ENCODE measurements at places on chromosomes 4 and X.

DNA sequence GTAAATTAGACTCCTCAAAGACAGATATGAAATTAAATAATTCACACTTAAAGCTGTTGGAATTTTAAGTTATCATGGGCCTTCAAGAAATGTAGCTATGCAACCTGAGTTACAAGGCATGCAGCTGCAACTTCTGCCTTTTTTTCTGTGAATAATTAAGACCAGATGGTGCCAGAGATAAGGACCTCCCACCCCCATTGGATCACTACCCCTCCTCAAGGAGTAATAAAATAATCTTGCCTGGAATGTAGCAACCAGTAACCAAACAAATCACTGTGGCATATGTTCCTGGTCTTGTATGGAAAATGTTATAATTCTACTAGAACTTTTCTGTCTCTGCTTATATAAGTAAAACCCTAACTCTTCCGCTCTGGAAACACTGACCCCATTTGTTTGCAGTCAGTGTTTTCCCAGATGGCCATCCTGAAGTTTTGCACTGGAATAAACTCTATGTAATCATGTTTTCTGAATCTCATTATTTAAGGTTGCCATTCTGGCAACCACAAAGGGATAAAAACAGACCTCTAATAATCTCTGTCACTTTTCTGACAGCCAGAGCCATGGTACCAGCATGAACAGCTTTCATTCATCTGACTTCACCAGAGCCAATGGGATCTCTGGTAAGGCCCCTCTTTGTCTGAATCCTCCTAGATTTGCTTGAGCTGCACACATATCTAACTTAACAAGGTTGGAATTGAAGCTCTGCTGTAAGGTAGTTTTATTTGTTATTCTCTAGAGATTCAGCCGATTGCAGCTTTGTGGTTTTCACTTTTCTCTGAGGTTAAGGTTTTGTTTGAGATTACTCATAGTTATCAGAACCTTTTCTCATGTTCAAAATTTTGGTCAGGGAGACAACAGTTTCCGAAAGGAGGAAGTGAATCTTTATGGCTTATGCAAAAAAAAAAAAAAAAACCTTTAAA lies 274.6 kb downstream of the NAF1 start:
- no peak for DNase-seq

DNA sequence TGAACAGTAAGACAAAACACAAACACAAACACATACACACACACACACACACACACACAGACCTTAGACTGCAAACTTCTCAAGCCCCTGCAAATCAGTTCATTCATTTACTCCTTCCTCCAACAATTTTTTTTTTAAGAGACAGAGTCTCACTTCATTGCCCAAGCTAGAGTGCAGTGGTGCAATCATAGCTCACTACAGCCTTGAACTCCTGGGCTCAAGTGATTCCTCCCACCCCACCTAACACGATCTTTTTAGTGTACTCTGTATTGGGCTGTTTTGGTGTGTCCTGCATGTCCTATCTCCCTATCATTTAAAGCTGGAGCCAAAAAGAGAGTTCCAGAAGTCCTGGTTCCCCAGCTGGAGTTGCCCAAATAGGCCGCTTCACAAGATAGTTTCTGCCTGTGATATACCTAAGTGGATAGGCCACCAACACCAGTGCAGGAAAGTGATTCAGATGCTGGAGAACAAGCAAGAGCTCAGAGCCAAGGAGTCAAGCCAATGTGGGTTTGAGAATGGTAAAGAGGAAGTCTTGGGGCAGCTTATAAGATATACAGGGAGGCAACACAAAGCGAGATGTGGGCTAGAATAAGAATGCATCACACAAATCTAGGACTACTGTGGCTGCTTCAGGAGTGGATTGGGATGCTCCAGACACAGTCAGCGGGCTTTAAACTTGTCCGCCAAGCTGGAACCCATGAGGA lies 85.4 kb upstream of the RAPGEF2 start:
- DNase-seq: no peak

GRCh38 chr4:38466401-38466800 lies 197.6 kb upstream of the KLF3 start:
- DNase-seq: no peak

GRCh38 chr4:8308856-8309771 lies 39.6 kb downstream of the HTRA3 start:
- no peak for DNase-seq

- DNase-seq: peak; percentile 35
Measured at GRCh38 chr4:173073939-173074500, 94.6 kb upstream of the GALNT7 start.

- peak; percentile 71 for DNase-seq
Measured at GRCh38 chr4:17758485-17758884, 22.9 kb downstream of the FAM184B start.

DNA sequence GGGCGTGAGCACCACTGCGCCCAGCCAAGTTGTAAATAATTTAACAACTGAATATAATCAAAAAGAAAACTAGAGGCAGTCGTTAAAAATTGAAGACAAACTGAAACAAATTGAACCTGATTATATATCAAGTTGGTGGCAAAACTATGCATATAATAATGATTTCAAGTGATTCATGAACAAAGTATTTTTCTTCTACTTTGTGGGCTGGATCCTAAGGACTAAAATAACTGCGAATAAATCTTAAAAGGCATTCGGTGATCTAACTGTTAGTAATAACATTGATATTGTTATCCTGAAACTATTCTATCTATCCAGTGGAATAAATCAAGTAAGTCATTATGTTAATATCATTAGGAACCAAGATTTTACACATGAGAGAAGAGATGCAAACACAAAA lies 21.2 kb upstream of the USP9X start:
- DNase-seq: no peak

DNA sequence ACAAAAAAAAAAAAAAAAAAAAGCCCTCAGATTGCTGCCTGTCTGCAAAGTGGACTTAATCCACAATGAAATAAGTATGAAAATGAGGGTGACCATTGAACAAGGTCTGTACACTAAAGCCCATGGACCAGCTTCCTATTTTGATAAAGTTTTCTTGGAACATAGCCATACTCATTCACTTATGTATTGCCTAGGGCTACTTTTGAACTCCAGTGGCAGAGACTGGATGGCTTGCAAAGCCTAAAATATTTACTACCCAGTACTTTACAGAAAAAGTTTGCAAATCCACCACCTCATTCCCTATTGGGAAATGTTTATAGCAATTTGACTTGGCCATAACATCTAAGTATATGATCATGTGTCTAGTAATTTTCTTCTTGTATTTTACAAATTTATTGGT lies 481.7 kb downstream of the NAF1 start:
- no peak for DNase-seq

GRCh38 chr4:159150396-159150795 lies 47.5 kb downstream of the RAPGEF2 start:
- no peak for DNase-seq

DNA sequence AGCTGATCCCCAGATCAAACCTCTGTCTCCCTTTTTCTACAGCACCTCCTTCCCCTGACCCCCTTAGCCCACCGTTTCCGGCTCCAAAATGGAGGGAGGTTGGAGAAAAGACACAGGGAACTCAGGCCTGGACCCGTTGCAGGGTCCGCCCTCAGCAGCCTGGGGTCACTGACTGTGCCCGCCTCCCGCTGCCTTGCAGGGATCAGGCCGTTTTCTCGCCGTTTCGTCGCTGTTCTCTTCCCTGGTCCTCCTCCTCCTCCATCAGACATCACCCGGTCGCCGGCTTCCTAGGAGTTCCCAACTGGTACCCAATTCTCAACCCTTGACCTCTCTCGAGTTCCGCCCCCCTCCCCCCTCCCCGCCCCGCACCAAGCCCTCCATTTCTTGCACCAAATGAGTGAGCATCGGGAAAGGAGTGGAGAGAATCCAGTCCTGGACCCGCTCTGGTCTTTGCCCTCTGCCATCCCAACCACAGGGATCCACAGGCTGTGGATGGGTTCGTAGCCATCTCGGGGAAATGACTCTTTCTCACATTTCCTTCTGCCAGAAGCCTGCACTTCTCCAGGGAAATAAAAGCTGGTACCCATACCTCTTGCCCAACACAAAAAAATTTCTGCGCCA lies 493 bp downstream of the TCEAL5 start:
- DNase-seq: no peak

- DNase-seq: no peak
Measured at GRCh38 chr4:101415962-101416361, 68.6 kb upstream of the PPP3CA start.

DNA sequence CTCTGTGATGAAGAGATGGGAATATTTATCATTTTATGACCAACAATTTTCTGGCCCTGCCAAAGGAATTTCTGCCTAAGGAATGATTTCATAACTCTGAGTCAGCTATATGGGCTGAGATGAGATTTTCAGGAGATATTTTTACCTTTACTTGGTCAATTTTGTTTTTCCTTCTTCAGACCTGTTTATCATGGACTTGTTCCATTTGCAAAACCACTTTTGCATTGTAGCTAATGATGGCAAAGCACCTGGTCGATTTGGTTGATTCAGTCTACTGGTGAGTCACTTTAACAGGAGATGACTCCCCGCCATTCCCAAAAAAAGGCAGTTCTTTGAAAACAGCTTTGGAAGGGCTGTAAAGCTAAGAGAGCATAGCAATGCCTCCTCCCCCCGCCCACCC lies 53.3 kb downstream of the TEX13A start:
- DNase-seq: no peak

DNA sequence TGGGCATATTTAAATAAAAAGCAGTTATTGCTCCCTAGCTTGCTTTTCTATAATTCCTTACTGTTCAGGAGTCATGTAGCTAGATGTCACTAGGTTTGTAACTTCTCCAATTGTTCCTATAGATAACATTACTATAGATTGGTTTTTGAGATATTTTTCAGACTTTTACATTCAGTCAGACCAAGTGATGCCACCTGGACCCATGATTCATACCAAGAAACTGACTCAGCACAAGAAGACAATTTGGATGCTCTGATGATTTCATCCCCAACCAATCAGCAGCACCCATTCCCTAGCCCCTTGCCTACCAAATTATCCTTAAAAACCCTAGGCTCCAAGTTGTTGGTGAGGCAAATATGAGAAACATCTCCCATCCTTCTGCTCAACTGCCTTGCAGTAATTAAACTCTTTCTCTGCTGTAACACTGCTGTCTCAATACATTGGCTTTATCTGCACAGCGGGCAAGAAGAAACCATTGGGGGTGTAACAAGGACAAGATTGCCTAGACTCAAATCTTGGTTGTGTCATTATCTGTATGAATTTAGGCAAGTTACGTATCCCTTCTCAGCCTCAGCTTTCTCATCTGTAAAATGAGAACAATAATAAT lies 11.8 kb upstream of the NEIL3 start:
- DNase-seq: no peak

GRCh38 chr4:158042591-158043030 lies 130.2 kb downstream of the GASK1B start:
- no peak for DNase-seq

DNA sequence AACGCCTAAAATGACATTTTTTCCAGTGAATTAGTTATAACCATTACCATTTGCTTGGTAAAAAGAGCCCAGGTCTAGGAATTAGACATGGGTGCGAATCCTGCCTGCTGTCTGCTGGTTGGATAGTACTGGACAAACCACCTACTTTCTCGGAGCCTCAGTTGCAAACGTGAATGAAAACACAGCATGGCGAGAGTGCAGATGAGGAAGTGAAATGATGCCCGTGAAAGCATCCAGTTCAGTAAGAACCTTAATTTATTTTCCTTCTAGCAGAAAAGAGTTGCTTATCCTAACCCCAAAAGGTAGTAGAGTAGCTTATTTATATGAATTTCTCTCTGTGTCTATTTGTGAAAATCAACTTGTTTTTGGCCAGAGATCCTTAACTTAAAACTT lies 171.4 kb upstream of the GALNT7 start:
- no peak for DNase-seq

- peak; percentile 8 for DNase-seq
Measured at GRCh38 chr4:182918044-182918607, 940 bp upstream of the DCTD start.

DNA sequence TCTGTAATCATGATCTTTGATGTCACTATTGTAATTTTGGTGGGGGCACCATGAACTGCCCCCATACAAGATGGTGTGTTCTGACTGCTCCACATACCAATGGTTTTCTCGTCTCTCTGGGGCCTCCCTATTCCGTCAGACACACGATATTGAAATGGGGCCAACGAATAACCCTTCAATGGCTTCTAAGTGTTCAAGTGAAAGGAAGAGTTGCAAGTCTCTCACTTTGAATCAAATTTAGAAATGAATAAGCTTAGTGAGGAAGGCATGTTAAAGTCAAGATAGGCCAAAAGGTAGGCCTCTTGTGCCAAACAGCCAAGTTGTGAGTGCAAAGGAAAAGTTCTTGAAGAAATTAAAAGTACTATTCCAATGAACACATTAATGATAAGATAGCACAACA lies 205.4 kb downstream of the SPRY1 start:
- DNase-seq: no peak

DNA sequence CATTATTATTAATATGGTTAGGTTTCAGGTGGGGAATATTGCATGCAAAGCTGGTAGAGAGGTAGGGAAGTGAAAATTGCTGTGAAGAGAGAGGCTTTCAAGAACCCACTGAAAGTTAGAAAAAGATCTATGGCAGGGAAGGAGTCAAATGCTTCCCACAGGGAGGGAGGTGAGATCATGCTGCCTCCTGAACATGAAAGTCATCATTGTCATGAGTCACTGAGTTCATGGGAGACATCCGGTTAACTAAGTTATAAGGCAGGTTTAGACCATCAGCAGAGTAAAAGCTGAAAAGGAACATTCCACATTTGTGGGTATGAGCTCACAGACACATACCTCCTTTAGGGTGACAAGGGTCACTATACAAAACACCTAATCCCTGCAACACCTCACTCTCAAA lies 16.2 kb downstream of the GATB start:
- DNase-seq: no peak

DNA sequence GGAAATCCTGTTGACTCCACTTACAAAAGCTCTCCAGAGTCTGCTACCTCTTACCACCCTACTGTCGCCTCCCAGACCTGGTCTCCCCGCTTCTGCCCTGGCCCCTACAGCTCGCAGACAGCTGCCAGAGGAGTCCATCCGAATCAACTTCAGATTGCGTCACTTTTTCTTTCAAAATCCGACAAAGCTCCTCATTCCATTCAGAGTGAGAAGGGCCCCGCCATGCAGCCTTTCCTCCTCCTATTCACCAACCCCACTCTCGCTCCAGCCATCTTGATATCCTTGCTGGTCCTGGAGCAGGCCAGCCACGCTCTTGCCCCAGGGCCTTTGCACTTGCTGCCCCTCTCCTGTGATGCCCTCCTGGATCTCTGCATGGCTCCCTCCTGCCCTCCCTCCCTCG lies 5.2 kb upstream of the OPN1LW start:
- DNase-seq: no peak

- DNase-seq: no peak
Measured at GRCh38 chrX:143121477-143121876, 95.7 kb downstream of the SPANXN4 start.

DNA sequence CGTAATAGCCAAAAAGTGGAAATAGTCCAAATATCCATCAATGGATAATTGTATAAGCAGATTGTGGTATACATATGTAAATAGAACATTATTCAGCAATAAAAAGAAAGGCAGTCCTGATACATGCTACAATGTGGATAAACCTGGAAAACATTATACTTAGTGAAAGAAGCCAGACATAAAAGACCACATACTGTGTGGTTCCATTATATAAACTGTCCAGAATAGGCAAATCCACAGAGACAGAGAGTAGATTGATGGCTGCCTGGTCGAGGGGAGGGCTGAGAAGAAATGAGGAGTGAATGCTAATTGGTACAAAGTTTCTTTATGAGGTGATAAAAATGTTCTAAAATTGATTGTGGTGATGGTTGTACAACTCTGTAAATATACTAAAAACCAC lies 397.4 kb upstream of the RPS6KA3 start:
- DNase-seq: no peak

- DNase-seq: no peak
Measured at GRCh38 chr4:88366460-88366859, 12.2 kb upstream of the HERC6 start.

Data from NCI-H2227 treated with DMSO at 0.1 percent for 48 hours (cell line).